Gastroesophageal sphincter (tissue), 4 donors: ENCODE measurements at places on chromosomes 13 and 19.
A peak's percentile ranks its signal among the peaks of the same experiment; 100 is the strongest.

- ATAC-seq = peak; percentile 85
Measured at GRCh38 chr19:940591-941291, 14.9 kb downstream of the ARID3A start.

- no peak for ATAC-seq
Measured at GRCh38 chr13:114123448-114123847, 9.0 kb downstream of the RASA3 start.

DNA sequence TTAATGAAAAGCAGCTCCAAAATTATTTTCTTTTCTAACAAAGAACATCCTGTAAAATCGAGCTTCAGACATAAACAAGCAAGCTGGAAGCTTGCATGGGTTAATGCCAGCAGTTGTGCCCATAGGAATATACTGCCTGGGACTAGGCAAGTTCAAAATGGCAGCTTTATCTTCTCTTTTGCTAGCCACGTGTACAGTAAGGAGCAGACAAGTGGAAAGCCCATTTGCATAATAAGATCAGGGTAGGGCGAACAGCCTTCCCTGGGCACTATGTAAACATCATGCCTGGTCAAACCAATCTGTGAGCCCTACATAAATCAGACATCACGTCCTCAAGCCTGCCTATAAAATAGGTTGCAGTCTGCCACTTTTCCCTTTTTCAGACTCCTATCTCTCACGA, 489.7 kb downstream of the RFC3 start:
- ATAC-seq = no peak

DNA sequence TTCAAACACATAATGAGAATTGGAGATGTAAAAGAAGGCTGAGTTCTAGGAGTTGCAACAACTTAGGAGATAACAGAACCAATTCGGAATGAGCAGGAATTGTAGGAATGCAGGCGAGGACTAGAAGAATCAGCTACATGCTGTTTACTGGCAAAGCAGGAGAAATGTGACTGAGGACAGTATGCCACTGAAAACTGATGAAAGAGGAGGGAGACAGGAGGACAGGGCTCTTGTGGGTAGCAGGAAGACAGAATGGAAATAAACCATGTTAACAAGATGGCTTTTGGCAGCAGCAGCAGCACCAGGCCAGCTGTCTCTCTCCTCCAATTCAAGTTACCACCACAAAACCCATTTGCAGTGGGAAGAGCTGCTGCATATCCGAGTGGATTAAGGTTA, 91.0 kb upstream of the SLC15A1 start:
- no peak for ATAC-seq

GRCh38 chr19:41095703-41096102, 7.5 kb downstream of the CYP2A13 start:
- ATAC-seq = no peak

DNA sequence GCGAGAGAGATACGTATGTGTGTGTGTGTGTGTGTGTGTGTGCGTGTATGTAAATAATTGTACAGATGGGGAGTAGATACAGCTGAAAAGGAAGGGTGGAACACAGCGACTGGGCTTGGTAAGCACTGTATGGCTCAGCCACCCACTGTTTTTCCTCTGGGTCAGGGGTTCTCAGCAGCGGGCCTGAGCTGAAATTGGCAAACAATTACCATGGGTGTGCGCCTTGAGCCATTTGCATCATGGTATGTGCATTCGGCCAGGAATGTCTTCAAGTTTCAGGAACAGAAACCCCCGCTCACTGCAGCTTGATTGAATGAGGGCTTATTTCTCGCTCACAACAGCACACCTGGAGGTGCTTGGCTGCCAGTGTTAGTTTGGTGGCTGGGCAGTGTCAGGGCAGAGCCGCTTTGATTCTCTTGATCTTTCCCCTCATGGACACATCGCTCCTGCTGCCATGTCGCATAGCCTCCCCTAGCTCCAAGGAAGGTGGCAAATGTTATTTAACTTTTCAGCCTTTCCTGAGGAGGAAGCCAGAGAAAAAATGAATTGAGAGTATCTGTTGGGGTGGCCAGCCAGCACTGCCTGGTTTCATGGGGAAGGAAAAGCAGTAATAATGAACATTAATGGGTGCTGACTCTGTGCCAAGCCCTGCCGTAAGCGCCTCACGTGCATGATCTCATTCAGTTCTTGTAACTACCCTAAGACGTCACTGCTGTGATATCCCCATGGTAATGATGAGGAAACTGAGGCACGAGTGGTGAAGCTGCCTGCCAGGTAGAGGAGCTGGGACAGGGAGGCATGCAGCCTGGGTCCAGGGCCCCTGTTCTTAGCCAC, 126.9 kb downstream of the SIPA1L3 start:
- ATAC-seq = peak; percentile 25

- ATAC-seq = no peak
Measured at GRCh38 chr19:10219678-10220077, 11.5 kb downstream of the S1PR2 start.

- no peak for ATAC-seq
Measured at GRCh38 chr19:11598103-11598483, 810 bp downstream of the ZNF627 start.

GRCh38 chr13:30362869-30363268, 55.5 kb upstream of the KATNAL1 start:
- no peak for ATAC-seq

DNA sequence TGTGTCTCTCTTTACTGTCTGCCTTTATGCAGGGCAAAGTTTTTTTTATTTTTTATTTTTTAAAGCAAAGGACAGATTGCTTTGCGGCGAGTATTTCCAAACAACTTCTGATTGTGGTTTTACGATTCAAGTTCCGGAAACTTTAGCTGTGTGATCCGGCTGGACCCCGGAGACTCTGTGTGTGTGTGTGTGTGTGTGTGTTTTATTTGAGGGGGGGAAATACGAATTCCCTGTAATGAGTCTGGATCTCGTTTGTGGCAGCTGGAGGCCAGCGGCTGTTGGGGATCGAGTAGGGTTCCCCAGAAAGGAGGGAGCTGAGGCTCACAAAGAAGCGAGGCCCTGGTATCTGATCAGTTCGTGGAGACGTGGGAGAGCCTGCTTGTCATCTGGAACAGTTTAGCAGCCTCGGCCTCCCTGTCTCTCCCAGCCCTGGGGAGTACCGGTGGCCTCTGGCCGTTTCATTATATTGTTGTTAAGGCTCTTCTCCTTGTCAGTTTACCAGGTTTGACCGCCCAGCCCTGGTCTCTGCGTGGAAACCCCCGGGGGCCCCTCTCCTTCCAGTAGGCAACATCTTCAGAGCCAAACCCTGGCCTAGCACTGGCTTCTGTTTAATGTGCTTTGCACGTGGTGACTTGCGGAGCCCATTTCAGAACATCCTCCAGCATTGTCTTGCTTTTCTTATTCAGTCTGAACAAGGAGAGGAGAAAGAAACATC, 1.3 kb downstream of the FARP1 start:
- ATAC-seq = no peak

- no peak for ATAC-seq
Measured at GRCh38 chr19:10552510-10553053, 8.9 kb downstream of the ATG4D start.

- no peak for ATAC-seq
Measured at GRCh38 chr19:40217027-40217810, 965 bp downstream of the TTC9B start.

GRCh38 chr19:55058781-55059610, 4.0 kb downstream of the RDH13 start:
- no peak for ATAC-seq

GRCh38 chr19:16032509-16033135, 43.7 kb upstream of the TPM4 start:
- no peak for ATAC-seq

GRCh38 chr19:1873524-1874473, 10.4 kb upstream of the KLF16 start:
- ATAC-seq = no peak

DNA sequence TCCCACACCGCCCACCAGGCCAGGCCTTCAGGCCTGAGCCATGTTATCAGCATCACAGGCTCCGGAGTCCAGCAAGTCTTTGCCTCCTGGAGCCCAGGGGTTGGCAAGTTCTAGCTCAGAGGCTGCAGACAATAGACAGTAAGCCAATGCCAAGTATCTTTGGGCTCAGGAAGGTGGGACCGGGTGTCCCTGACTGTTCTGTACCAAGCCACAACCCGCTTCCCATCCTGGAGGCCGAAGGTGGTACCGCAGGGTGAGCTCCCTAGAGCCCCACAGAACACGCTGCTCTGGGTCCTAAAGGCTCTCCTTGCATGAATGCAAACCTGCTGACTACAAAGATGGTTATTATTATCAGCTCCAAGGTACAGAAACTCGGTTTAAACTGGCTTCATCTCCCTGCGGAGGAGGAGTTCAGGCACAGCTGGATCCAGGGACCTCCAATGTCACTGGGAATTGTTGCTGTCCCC, 5.5 kb upstream of the FSTL3 start:
- no peak for ATAC-seq

GRCh38 chr13:21673789-21674489, 3.1 kb downstream of the FGF9 start:
- ATAC-seq = peak; percentile 50

- ATAC-seq = no peak
Measured at GRCh38 chr19:46659151-46660007, 1.6 kb downstream of the DACT3 start.

DNA sequence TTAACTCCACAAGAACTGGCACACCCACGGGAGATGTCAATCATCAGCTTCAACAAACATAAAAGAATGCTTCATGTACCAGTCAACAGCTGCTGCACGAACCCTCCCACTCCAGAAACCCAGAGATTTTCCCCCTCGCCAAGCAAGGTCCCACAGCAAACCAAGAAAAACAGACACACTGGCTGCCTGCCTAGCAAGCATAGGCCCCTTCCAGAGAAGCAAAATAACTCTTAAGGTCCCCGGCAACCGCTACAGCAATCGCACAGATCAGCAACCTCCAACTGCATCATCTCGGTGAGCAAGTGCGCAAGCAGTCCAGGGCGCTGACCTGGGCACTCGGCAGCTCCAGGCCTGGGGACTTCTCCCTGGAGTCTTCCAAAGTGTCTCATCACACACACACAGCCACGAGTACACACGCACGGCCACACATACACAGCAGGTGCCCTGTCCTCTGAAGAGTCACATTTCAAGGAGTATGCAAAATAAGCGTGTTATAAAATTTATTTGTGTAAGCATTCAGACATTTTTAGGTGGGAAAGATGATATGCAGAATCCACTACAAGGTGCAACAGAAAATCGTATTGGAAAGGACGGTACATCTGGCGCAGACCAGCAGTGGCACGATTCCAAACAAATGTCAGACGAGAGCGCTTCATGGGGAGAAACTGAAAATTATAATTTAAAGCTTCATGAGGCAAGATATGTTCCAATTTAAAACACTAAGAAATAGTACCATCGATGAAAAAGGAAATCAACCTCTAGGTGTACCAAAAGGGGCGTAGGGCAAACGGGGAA, 125.0 kb downstream of the STK24 start:
- peak; percentile 68 for ATAC-seq

DNA sequence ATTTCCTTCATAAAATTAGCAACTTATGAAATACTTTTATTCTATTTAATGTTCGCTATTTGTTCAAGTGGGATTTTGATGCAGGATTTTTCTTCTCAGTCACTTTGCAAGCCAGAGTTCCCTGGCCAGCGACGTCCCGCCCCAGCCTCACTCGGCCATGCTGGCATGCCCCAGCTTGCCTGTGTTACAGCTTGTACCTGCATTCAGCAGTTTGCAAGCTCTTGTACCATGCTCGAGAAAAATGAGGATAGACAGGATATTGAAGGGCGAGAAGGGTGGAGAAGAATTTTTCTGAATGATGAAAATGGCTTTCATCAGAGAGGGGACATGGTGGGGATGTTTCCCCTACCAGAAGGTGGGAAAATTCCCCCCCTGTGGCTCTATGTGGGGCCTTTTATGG, 2180.2 kb upstream of the PCDH20 start:
- ATAC-seq = no peak

GRCh38 chr13:76890021-76890420, 3.8 kb upstream of the KCTD12 start:
- ATAC-seq = no peak

DNA sequence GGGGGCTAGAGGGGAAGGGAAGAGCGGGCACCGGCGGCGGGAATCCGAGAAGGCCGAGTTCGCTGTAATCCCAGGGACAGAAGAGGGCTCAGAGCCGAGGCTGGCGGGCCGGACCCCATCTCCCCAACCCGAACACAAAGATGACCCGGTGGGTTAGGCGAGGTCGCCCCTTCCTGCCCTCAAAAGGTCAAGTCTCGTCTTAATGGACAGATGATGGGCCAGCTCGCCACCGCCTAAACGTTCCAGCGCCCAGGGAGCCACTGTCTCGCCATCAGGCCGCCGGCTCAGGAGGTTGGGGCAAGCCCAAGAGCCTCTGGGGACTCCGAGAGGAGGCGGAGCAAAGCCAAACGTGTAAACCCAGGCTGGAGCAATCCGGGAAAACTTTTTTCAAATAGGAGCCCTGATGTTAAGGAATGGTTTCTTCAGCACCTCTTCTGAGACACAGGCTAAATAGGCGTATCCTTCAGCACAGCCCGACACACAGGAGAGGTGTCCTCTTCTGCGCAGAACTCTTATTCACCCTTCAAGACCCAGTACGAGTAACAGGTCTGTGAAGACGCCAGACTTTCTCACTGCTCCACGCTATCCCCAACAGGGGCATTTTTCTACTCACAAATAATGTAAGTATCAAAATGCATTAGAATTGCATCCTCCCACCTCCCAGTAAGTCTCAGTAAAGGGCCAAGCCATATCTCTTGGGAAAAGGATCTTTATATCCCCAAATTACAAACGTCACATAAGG, 6.3 kb upstream of the POU4F1 start:
- ATAC-seq = no peak

GRCh38 chr13:66069570-66069969, 1160.6 kb downstream of the PCDH9 start:
- ATAC-seq = no peak

DNA sequence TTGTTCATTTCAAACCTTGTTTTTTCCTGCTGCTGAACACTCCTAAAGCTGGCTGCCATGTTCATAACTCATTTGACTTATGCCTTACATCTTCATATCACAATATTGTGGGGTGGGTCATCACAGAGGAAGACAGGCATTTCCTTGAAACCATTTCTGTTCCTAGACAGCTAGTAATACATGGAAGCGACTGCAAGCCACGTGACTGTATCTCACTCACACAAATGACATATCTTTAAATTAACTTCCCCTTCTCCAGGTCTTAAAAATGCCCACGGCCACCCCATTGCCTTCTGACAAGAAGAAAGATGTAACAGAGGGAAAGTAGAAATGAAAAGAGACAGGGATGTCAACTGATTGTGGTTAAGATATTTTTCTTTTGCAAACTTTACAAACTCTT, 236.8 kb downstream of the LMO7 start:
- ATAC-seq = no peak

- ATAC-seq = no peak
Measured at GRCh38 chr19:1884291-1884718, 991 bp downstream of the ABHD17A start.

GRCh38 chr13:106690779-106691178, 122.8 kb upstream of the ARGLU1 start:
- no peak for ATAC-seq

DNA sequence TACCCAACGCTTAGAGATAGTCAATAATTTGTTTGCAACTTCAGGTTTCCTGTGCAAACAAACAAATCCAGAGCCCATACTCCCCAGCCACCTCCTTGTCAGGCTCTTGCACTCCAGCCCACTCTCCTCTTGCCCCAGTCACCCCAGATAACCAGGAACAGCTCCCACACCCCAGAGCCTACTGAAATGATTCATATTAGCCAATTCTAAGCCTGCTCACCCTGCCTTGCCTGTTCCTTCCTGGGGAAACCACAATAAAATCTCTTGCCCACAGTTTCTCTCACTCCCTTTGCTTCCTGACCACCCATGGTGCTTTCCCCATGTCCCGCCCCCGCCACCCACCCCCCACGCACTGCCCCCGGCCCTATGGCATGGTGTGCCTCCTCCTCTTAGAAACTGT, 3.8 kb upstream of the ACTL9 start:
- ATAC-seq = no peak
